Stomach (tissue), 19 donors: ENCODE measurements at places on chromosomes 6 and 20. TPM values are rescaled to one million over a fixed set of nuclear protein-coding genes. Genes with fewer than 3 reads are reported as not detected.
A peak's percentile ranks its signal among the peaks of the same experiment; 100 is the strongest.

Gene VSX1
- total RNA-seq = not detected

Gene TRAPPC3L
- total RNA-seq = not detected

- no peak overlapping the region for H3K4me3 ChIP-seq
- no peak overlapping the region for H3K27ac ChIP-seq
- DNase-seq = no peak
- no peaks in the 10 kb centered on the region for H3K27me3 ChIP-seq
- no peaks in the 10 kb centered on the region for H3K4me1 ChIP-seq
- no peaks in the 10 kb centered on the region for H3K36me3 ChIP-seq
Observed at GRCh38 chr6:106377061-106377540, 16.6 kb downstream of the CRYBG1 start.

- H3K4me3 ChIP-seq = no peak overlapping the region
- no peak for DNase-seq
- H3K27ac ChIP-seq = no peak overlapping the region
- no peaks in the 10 kb centered on the region for H3K4me1 ChIP-seq
- H3K27me3 ChIP-seq = no peaks in the 10 kb centered on the region
Observed at GRCh38 chr6:90508753-90509152, 78.1 kb downstream of the MAP3K7 start.

- peak overlapping the region; percentile 94 for H3K27ac ChIP-seq
- H3K4me1 ChIP-seq = peaks cover 47% of the 10 kb centered on the region
- H3K4me3 ChIP-seq = peak overlapping the region; percentile 100
- peak; percentile 79 for DNase-seq
- H3K27me3 ChIP-seq = no peaks in the 10 kb centered on the region
Observed at GRCh38 chr6:36028088-36028876, 674 bp downstream of the MAPK14 start.
